ENCODE measurements at places on chromosomes 12 and 14.

DNA sequence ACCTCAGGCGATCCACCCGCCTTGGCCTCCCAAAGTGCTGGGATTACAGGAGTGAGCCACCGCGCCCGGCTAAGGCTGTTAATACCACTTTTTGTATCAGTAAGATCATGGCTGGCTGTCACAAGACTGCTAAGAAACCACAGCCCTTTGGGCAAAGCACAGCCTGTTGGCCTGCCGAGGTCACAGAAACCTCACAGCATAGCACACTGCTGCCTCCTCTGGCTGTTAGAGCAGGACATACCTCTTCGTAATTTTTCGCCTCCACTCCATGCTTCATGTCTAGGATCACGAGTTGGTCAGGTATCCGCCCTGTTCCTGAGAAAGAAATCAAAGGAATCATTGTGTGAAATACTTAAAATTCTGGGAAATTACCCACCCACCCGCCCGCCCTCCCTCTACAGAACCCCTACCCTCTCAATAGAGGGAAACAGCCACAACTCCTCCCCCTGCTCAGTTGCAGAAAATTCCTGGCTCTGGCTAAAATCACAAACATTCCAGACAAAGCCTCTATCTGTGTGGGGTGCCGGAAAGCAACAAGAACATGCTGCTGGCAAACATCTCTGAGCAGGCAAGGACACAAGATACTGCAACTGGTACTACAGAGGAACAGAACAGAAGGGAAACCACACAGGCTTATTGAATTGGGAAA is 20.7 kb upstream of the NEK9 start:
- peak; percentile 36 for DNase-seq

- no peak for DNase-seq
Measured at GRCh38 chr12:130685250-130685787, 30.8 kb downstream of the RIMBP2 start.

DNA sequence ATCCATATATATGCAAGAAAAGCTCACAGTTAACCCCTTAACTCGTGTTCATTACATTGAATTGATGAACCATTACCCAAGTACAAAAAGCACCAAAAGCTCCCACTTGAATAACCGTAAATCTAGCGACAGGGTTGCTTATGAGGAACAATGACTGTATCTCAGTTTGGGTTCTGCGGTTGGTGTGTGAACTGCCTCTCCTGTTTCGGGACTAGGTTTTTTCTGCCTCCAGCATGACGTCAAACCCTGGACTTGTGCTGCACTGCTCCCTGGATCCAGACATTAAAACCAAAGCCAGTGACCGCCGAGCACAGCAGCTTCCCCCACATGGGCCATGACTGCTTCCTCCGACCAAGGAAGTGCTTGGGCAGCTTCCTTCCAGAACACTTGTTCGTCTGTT is 77.7 kb downstream of the SETD3 start:
- no peak for DNase-seq

GRCh38 chr14:82490397-82490796 is 956.7 kb upstream of the SEL1L start:
- no peak for DNase-seq

GRCh38 chr12:41473441-41473840 is 285.3 kb downstream of the PDZRN4 start:
- no peak for DNase-seq

- DNase-seq: no peak
Measured at GRCh38 chr14:92426237-92426636, 87.3 kb upstream of the RIN3 start.

GRCh38 chr14:81209167-81209836 is 11.5 kb downstream of the GTF2A1 start:
- DNase-seq: no peak

GRCh38 chr12:22874151-22874550 is 249.2 kb downstream of the ETNK1 start:
- no peak for DNase-seq

DNA sequence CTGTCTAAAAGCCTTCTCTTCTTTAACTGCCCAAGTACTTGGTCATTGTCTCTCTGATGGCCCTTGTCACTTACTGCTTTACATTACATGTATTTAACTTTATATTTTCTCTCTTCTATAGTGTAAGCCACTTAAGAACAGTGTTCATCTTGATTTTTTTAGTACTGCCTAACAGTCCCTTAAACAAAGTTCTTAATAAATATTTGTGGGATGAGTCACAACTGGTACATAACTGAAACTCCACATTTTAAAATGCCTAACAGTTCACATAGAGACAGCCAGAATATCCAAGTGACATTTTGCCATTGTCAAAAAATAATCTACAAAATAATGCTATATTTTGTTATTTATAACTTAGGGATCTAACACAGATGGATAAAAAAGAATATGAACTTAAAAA is 146.6 kb downstream of the STXBP6 start:
- DNase-seq: no peak

DNA sequence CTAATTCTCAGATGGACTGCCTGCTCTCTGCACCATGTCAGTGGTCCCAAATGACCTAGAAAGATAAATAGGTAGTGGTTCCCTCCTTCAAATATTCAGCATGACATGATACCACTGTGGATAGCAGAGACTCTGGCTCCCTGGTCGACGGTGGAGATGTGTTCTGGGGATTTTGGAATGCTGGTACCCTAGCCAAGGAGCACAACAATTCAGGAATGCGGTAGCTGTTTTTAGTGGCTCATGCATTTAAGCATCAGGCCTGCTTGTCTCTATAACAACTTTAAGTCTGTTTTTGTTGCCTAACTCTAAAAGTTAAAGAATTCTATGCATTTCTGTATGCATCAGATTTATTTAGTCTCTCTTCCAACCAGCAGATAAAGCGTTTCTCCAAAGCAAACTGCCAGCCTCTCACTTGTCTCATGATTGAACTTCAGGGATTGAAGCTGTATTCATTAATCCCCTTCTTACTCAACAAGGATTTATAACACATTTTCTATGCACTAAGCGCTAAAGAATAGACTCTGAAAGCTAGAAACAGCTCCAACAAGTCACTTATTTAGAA is 164.9 kb upstream of the BMP4 start:
- DNase-seq: no peak

DNA sequence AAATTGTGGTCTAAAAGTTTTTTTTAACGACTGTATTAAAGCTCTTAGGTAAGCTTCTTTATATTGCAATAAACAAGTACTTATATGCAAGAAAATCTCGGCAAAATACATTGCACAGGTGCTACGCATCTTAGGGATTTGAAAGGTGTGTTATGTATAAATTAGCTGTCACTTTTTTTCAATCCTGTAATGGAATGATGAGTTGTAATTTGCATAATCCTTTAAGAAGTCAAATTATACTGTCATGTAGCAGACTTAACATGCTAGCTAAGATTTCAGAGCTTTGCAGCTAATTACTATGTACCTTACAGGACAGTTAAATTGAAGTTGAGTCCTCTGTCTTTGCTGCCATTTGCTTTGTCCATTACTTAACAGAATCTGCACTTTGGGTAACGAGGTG is 117.5 kb downstream of the NPAS3 start:
- no peak for DNase-seq

- DNase-seq: no peak
Measured at GRCh38 chr12:88361493-88361892, 218.8 kb downstream of the KITLG start.

DNA sequence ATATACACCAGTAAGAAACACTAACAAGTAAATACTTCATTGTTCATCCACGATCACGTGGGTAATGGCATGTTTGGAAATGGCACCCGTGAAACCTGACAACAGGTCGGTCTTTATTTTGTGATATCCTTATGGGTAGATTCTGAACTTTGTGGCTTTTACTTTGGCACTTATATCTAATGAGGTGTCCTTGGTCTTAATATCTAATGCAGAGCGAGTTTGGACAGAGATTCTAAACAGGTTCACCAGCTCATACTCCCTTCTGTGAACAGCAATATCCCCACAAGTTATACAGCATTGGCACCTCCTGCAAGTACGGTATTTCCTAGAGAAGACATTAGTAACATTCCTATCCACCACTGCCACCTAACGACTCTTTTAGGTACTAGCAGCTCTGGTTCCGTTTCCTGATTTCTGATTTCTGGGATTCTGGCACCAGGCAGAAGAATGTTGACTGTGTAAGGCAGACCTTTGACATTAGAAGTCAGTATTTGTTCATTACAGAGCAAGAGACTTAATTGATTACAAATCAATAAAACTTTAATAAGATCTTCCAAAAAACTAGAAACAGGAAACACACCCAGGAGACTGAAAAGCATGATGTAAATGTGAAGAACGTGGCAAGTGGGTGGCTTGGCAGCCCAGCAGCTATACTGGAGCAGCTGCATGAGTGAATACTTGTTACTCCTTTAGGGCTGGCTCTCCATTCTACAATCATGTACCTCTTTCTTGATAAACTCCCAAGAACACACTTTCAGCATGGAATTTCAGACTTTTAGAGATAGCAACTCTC is 2.5 kb downstream of the ANG start:
- DNase-seq: no peak

- no peak for DNase-seq
Measured at GRCh38 chr12:24255920-24256665, 306.6 kb upstream of the SOX5 start.

DNA sequence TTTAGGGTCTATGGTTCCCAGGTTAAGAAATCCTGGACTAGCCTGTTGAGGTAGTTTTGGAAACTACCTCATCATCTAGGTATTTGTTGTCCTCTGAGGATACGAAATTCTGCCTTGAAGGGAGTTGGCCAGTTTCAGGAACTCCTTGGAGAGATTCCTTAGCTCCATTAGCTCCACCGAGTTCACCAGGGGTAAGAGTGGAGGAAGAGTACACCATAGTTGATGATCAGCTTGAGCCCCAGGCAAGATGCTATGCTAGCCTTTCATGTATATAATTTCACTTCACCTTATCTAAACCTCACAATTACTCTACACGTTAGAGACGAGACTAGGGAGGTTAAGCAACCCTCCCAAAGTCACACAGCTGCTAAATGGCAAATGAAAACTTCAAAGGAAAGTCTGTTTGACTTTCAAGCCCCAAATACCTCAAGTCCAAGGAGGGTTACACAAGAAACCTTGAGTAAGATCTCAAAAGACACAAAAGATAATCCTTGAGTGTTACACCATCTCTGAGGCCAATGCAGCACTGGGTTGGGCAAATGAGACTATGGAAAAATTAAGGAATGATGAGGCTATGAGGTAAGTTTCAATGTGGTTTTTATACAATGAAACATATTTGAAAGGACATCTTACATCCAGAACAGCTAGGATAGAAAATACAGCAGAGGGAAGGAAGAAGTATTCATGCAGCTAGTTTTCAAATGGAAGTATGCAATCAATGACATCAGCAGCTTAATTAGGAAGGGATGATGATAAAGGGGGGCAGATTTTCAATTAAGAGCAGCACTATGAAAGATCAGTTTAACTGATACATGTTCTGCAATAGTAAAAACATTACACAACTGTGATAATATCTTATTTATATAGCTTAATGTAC is 97.2 kb upstream of the KRAS start:
- DNase-seq: no peak

- DNase-seq: no peak
Measured at GRCh38 chr12:716506-716905, 35.9 kb upstream of the WNK1 start.

GRCh38 chr12:76519538-76519937 is 40.0 kb downstream of the OSBPL8 start:
- no peak for DNase-seq

GRCh38 chr12:105455261-105455660 is 124.8 kb downstream of the C12orf75 start:
- no peak for DNase-seq

DNA sequence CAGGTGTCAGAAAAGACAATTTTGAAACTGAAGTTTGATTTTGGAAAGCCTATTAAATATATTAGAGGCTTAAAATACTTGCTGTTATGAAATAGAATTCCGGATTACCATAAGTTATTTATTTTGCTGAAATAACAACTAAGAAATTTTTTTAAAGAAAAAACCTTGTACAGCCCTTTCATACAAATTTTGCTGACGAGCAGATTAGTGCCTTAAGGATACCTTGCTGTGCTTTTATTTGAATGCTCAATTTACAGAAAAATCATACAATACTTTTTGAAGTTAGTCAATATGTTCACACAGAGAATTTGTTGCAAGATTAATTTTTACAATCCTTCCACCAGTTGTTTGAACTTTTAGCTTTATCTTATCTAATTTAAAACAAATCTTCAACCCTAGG is 29.5 kb upstream of the CLEC2D start:
- no peak for DNase-seq

DNA sequence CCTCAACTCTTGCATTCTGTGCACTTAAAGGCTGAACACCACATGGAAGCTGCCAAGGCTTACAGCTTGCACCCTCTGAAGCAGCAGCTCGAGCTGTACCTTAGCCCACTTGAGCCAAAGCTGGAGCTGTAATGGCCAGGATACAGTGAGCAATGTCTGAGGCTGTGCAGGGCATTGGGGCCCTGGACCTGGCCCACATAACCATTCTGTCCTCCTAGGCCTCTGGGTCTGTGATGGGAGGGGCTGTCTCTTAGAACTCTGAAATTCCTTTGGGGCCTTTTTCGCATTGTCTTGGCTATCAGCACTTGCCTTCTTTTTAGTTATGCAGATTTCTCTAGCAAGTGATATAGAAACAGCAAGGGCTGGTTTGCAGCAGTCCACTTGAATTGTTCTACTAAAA is 303.8 kb upstream of the CLEC14A start:
- no peak for DNase-seq

GRCh38 chr12:52248541-52249461 is 15.8 kb downstream of the KRT7 start:
- DNase-seq: no peak

GRCh38 chr14:56172571-56172971 is 54.4 kb downstream of the PELI2 start:
- DNase-seq: no peak

DNA sequence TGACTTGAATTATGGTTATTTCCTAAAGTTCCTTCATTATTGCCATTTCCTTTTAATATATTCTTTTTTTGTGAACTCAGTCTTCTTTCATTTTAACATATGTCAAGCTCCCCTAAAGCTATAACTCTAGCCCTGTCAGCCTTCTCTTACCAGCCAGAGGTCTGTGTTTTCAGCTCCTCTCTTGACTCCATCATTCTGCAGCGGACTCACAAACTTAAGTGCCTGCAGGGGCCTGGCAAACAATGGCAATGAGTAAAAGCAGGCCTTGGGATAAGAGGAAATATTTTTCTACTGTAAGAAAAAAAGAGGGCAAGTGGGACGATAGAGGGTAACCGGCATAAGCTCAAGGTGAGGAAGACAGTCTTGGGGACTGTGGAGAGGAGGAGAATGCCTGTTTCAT is 424.5 kb upstream of the RGS6 start:
- DNase-seq: no peak

GRCh38 chr12:47752552-47752951 is 6.1 kb downstream of the RAPGEF3 start:
- DNase-seq: no peak

GRCh38 chr12:131370791-131371347 is 340.0 kb upstream of the SFSWAP start:
- no peak for DNase-seq

DNA sequence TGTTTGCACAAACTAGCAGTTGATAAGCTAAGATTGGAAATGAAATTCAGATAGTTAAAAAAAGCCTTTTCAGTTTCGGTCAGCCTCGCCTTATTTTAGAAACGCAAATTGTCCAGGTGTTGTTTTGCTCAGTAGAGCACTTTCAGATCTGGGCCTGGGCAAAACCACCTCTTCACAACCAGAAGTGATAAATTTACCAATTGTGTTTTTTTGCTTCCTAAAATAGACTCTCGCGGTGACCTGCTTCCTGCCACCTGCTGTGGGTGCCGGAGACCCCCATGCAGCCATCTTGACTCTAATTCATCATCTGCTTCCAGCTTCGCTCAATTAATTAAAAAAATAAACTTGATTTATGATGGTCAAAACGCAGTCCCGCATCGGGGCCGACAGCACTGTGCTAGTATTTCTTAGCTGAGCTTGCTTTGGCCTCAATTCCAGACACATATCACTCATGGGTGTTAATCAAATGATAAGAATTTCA is 335.6 kb downstream of the TMEM121 start:
- DNase-seq: no peak
